Activated CD4-positive, alpha-beta T cell treated with anti-CD3 and anti-CD28 coated beads, Interleukin-2, amount 50 U/mL, for 4 hours (primary cell): ENCODE measurements at places on chromosomes 13 and 19.

GRCh38 chr13:49022472-49023144, 46.9 kb downstream of the FNDC3A start:
- no peak for DNase-seq

- no peak for DNase-seq
Observed at GRCh38 chr13:31101472-31102170, 60.1 kb downstream of the HSPH1 start.

DNA sequence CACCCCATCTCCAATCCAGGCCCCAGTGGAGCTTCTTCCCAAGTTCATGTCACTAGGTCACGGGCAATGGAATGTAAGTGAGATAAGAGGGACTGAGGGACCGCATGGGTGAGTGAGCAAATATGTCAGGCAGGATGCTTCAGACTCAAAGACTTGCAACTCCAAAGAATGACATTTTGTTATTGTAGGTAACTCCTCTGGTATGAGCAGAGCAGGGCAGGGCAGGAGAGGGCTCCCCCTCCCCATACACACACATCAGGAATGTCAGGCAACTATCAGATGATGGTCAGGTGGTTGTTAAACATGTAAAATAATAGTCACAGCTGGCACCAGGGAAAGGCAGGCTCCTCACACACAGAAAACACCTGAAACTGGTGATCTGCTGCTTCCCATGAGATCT, 10.6 kb downstream of the ERVV-2 start:
- no peak for DNase-seq

GRCh38 chr19:491146-491741, 5.0 kb upstream of the MADCAM1 start:
- DNase-seq: no peak

DNA sequence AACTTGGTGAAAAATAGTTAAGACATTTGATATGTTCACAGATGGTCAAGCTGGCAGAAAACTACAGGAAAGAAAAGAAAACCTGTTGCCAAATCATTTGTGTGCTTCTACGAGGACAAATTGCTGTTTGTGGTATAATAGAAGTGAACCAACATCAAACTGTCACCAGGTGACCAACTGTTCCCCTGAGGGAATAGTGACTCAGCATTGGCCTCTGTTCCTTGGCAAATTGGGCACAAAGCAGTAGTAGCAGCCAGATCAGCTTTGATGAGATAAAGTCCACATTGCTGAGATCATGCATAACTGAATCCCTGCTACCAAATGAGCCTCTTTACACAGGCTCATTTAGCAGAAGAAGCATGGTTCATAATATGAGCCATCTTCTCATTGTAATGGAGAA, 103.5 kb downstream of the POSTN start:
- DNase-seq: no peak

GRCh38 chr19:39263912-39264305, 4.3 kb upstream of the IFNL2 start:
- DNase-seq: no peak

DNA sequence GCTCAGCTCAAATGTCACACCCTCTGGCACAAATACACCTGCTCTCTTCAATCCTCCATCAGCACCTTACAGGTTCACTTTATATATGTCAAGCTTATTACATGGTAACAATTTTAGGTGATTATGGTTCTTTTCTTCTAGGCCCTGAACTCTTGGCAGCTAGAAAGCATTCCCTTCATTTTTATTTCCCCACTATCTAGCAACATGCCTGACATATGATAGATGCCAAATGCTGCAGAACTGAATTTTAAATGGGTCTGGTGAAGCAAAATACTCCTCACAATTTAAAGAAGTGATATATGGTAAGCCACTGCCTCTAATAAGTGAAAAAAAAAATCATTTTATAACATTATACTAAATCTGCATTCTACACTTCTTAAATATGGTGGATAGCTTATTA, 95.2 kb downstream of the USP12 start:
- DNase-seq: no peak

- DNase-seq: no peak
Observed at GRCh38 chr19:21749090-21749489, 18.3 kb downstream of the ZNF100 start.

DNA sequence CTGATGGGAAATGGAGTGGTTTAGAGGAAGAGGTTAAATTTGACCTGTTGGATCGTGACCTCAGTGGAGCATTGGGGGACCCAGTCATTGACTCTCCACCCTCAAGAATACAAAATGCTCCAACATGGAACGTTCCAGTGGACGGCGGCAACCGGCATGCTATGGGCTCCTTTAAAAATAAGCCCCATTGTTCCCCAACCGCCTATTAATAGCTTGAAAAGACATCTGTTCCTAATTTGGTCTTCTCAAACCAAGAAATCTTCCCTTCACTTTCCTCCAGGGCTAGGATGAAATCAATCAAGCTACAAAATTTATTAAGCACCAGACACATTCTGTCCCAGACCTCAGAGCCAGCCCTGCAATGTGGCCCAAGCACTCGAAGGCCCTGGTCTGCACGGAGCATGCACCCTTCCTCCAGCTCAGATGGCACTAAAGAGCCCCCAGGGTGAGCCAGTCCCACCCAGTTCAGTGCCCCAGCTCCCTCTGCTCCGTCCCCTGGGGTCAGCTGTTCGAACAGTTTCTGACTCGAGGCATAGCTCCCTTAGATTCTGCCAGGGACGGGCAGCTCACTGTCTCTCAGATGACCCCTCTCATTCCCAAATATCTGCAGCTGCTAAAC, 22.5 kb upstream of the VSTM2B start:
- DNase-seq: no peak

- no peak for DNase-seq
Observed at GRCh38 chr13:113809934-113810333, 50.9 kb downstream of the TMEM255B start.
